ENCODE measurements at places on chromosomes 12 and 14.
A peak's percentile ranks its signal among the peaks of the same experiment; 100 is the strongest.

DNA sequence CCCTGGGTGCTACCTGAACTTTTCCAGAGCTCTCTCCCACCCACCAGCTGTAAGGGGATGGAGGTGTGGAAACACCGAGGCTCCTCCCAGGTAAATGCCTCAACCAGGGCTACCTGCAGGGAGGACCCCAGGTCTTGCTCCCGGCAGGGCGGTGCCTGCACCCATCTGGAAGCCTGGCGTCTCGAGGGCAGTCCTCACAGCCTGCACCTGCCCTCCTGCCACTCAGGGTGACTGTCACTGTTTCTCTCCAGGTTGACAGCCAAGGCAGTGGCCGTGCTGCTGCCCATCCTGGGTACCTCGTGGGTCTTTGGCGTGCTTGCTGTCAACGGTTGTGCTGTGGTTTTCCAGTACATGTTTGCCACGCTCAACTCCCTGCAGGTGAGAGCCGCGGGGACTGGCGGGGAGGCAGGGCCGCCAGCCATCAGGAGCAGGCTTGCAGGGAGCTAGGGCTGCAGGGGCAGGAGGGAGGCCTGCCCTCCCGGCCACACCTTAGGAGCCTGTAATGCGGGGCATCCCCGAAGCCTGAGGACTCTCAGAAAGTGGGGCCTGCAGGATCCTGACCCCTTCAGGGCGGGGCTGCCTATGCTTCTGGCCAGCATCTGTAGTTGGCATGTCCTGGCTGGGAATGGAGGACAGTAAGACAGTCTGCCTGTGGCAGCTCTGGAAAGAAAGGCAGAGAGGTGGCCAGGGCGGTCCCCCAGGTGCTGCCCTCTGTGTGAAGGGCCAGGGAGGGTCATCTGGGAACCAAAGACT, 182.3 kb downstream of the ADGRD1 start:
- no peak for DNase-seq

DNA sequence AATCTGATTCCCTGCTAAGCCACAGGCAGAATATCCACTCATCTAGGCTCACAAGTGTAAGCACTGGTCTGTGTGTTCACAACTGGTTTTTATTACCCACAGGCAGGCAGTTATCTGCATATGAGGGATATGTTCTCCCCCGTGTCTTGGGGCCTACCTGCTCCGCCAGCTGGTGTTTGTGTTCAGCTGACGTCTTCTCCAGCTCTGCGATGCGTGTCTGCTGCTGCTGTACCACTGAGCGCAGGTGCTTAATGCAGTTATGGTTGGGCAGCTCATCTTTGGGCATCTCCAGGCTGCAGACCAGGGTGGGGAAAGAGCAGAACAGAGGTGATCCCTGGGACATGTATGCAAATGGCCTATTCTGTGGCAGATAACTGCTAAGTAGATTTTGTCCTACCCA, 13.7 kb downstream of the RNF41 start:
- no peak for DNase-seq

DNA sequence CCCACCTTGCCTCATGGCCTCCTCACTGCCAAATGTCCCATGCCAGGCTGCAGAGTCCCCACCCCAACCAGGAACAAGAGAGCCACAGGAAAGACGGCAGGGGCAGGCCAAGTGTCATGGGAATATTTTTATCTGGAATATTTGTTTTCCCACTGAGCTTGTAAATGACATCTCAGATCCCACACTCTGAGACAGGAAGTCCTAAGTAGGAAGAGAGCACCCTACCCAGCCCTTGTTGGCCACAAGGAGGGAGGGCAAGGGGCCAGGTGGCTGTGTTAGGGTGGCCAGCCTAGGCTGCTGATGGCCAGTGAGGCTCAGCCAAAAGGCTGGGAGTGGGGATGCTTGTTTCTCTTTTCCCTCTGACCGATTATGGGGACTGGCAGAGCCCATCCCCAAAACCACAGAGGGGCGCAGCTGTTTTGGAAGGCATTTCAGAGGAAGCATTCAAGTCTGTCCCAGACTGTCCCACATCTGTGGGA, 7.7 kb upstream of the MEG3 start:
- DNase-seq, result no peak

GRCh38 chr12:65162609-65163008, 6.8 kb upstream of the LEMD3 start:
- DNase-seq, result no peak

DNA sequence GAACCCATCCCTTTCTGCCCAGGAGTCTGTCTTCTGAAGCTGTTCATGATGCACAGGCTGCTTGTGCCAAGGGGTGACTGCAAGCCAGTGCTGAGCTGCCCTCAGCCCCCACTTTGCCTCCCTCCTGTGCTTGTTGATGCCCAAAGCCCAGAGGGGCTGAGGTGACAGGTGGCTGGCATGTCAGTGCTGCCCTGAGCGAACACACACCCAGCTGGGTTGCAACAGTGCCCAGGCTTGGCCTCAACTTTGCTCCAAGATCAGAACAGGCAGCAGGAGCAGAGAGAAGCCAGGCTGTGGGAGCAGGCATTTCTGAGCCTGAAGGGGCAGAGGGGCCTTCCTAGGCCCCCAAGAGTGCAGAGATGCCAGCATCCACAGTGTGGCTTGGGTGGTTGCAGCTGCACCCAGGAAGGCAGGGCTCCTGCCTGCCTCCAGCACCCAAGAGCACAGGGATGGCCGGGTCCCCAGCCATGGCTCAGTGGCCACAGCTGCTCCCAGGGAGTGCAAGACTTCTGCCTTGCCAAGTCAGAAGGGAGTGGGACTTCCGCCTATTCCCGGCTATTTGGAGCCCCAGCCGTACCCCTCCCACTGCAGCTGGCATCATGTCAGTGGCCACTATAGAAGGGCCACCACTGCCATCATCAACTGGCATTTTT, 83.1 kb downstream of the SLC16A7 start:
- DNase-seq, result no peak

GRCh38 chr12:2944401-2945047, 14.7 kb upstream of the TEAD4 start:
- peak; percentile 60 for DNase-seq

DNA sequence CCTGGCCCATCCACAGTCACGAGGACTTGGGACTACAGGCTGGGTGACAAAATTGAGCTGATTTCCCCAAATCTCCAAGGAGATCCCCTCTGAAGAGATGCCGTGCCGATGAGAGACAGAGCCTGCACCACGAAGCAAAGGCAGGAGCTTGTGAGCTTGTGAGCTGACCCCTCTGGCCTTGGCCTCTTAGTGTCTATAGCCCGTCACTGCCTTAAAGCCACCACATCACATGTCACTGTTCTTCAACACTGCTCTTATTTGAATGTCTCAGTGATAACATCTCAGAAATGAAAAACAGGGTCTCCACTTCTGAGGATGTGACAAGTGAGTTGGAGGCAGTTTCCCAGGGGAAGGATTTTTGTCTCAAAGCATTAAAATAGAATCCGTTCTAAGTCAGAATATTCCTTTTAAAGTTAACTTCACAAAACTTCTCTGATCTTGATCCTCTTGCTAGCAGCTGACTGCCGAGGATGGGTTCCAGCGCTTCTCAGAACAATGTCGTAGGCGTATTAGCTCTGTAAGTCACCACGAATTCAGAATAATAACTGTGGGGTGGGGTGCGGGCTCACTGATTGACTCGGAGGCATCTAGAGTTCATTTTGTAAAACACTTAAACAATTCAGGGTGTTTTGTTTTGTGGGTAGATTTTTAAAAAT, 37.5 kb downstream of the CHST11 start:
- DNase-seq, result no peak

DNA sequence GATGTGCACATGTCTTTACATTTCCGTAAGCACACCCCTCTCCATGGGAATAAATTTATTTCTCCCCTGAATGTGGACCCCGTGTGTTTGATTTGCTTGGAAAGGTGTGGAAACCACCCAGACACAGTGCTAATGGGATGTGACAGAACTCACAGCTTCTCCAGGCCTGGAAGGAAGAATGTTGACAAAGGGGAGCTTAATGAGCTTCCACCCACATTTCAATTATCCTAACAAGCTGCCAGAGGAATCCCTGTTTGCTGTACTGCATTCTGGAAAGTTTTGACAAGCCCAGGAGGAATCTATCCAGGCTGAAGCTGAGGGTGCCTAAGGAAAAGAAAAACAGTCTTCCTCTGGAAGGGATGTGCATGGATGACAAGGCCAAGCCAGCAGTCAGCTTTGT, 51.2 kb upstream of the CCDC60 start:
- no peak for DNase-seq

DNA sequence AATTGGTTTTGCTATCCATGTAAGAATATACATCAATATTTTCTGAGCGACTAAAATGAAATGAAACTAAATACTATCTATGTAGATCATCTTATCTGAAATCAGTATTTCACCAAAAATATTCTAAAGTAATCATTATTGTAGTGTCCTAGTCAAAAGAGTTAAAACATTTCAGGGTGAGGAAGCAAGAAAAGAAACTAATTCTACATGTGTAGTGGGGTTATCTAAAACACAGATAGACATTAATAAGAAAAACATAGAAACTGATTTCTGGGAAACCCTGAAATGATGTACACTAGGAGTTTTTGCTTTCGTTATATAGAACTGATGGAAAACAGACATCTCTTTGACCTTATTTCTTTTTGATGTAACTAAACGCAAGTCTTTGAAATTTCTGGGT, 257.9 kb downstream of the SSPN start:
- no peak for DNase-seq

- no peak for DNase-seq
These were observed 191.7 kb downstream of the RASSF9 start for GRCh38 chr12:85644508-85644907.

GRCh38 chr12:129885287-129885686, 18.5 kb downstream of the TMEM132D start:
- DNase-seq, result no peak

- no peak for DNase-seq
These were observed 759.2 kb upstream of the LRFN5 start for GRCh38 chr14:40847480-40847879.

GRCh38 chr12:4820971-4821370, 88.7 kb upstream of the KCNA1 start:
- DNase-seq, result no peak

- DNase-seq, result no peak
These were observed 140.3 kb upstream of the AEBP2 start for GRCh38 chr12:19298836-19299605.

DNA sequence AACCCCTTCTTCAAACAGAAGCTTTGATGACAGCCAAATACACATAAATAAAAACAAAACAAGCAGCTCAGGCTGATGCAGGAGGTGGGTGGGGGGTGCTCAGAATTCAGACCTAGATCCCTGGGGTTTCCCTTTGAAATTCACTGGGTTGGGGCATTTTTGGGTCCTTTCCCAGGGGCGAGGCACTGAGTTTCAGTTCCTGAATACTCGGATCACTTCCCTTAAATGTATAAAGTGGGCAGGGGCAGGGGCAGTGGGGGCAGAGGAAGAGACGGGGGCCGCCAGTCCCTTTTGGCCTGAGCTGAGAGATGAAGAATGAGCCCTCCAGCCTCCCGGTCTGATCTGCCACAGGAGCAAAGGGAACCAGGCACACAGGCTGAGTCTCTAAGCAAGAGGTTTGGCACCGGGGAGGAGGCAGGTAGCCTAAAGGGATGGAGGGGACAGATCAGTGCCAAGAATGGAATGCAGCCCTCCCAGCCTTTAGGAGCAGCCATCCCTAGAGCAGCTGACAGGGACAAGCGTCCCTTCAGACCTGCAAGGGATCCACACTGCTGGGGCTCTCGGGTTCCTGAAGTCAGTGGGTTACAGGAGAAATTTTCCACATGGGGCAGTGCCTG, 20.3 kb downstream of the KDM2B start:
- DNase-seq, result no peak

GRCh38 chr14:90518069-90518940, 121.5 kb downstream of the CALM1 start:
- no peak for DNase-seq

DNA sequence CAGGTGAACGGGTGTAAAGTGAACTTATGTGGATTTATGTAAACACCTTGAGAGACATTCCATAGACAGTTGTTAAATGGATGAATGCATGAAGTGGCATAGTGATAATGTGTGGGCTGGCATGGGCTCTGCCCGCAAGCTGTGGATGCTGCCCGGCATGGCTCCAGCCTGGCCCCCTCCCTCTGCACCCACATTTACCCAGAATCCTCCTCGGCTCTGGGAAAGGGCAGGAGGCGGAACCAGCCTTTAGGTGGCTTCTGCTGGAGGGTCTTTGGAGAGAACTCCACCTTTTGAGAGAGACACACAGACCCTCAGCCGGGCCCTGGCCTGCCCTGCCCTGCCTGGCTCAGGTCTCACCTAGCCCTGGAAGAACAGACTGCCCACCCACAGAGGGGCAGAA, 18.7 kb downstream of the RASAL1 start:
- no peak for DNase-seq

Data from PC-9 (cell line).